ENCODE measurements at places on chromosomes 2 and 18.

DNA sequence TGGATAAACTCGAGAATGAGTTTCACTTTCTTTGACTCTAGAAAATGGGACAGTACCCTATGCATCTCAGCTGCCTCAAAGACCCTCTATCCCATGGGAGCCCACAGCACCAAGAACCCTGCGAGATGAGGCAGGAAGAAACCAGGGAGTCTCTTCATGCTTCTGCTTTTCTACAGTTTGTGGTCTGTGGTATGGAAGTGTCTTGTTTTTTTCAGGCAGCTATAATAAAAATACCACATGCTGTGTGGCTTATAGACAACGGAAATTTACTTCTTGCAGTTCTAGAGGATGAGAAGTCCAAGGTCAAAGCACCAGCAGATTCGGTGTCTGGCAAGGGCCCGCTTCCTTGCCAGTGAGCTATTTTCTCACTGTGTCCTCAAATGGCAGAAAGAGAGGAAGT, 257.9 kb downstream of the SUCLG1 start:
- no peak for DNase-seq

GRCh38 chr18:26763446-26764110, 101.9 kb downstream of the AQP4 start:
- no peak for DNase-seq

DNA sequence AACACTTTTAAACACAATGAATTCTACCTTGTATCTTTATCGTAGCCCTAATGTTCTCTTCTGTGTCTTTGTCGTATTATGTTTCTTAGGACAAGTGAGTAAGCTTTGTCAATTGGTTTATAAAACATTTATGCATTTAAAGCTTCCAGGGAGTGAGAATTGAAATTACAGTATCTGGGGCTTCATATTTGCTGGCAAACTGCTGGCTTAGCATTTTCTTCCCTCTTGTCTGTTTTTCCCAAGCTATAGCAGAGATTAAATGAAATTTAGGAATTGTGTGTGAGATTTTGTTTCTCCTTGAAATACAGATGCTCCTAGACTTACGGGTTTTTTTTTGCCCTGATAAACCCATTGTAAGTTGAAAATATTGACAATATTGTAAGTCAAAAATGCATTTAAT, 73.3 kb downstream of the FMNL2 start:
- DNase-seq, result no peak

DNA sequence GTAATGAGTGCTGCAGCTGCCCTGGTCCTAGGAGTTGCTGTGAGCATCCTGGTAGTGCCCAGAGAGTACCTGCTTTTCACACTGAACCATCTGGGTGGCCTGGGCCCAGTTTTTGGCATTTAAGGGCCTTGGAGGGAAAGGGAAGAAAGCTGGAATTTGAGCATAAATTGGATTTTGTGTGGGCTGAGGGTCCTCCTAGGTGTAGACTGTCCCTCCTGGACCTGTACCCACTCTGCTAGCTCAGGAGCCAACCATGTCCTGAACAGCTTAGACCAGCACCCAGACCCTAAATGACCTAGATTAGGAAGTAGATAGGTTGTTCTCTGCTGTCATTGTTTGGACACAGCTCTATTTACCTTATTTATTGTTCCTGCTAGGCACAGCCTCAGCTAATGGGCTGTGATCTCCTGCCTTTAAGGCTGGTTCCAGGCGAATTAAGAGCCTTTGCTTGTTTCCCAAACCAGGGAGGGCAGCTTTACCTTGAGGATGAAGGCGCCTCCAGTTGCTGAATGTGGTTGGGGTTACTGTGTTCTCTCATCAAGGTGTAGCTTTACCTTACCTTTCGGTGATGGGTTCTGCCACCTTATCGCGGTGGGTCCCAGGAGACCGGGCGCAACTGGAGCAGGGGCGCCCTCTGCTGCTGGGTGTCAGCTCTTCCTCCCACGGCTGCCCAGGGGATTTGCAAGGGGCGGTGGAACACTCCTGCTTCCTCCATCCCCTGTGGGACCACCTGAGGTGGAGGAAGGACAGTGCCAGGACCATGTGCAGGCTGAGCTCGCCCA, 34.4 kb downstream of the ITGA6 start:
- DNase-seq, result peak; percentile 60

DNA sequence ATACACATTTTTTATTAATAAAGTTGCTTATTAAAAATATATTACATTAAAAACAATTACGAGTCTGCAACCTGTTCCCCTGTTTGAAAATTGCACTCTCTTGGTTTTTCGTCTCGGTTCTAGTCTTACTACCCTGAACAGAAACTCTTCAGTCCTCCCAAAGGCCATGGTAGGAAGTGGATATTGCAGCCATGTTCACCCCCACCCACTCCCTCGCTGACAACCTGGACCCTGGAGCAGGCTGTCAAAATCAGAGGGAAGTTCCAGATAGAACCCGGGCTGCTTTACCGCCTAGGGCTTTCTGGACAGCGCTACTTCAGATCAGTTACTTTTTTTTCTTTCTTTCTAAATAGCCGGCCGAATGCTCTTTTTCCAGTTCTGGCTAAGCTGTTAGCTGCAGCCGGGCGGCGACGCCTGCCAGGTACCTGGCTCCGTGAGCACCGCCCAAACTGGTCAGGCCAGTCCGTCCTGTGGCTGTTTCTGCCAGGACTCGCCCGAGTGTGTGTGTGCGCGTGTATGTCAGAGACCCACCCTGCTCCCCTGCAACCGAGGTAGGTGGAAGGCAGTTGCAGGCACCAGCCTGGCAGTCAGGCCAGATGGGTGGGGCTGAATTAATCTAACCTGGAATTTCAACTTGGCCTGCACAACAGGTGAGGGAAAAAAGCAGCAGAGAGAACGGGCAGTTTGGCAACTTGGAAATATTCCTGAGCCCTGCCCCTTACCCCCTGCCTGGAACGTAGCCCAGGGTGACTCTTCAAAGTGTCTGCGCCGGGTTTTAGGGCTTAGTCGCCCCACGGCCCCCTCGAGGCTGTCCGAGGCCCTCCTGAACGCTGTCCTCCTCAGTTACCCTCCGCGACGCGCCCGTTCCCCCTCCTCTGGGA, 1.1 kb upstream of the TET3 start:
- no peak for DNase-seq

- no peak for DNase-seq
These were observed 49.2 kb downstream of the CYB5A start for GRCh38 chr18:74242438-74243096.

DNA sequence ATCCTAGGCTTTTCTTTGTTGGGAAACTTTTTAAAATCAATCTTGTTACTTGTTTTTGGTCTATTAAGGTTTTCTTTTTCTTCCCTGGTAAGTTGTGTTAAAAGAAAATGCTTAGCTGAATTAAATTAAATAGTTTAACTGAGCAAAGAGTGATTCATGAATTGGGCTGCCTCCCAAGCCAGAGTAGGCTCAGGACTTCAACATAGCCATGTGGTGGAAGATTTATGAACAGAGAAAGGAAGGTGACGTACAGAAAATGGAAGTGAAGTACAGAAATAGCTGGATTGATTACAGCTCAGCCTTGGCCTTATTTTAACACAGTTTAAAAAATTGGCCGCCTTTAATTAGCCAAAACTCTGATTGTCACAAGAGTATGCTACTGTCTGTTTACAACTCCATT, 27.9 kb upstream of the GALNT5 start:
- no peak for DNase-seq

DNA sequence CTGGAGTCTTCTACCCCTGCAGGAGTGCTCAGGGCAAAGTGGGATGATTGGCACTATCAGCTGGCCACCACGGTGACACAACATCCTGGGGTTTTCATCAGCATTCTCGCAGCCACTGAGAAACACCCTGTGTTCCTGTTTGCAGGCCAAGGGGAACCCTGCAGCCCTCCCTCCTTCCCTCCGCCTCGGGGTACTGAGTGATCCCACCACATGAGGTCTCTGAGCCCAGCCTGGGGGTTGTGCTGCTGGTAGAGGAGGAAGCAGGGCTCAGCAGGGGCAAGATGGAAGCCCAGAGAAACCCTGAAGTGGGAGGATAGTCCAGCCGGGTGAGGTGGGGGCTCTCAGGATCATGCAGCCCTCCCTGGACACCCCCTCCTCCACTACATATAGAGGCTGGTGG, at the start of gene OXER1:
Gene OXER1 (minus strand): TSS at position 40 of the 400 bp plus-strand sequence. CDS start 73 bp downstream, outside the sequence.
- no peak for DNase-seq

GRCh38 chr2:114113518-114113917, 223.6 kb downstream of the ACTR3 start:
- DNase-seq, result no peak
